T-cell (primary cell): ENCODE measurements at places on chromosomes 11 and 22.

- DNase-seq: no peak
These were observed 18.5 kb upstream of the LRRC10B start for GRCh38 chr11:61489833-61490721.

GRCh38 chr22:49838771-49839717, 11.4 kb upstream of the BRD1 start:
- peak; percentile 97 for DNase-seq

DNA sequence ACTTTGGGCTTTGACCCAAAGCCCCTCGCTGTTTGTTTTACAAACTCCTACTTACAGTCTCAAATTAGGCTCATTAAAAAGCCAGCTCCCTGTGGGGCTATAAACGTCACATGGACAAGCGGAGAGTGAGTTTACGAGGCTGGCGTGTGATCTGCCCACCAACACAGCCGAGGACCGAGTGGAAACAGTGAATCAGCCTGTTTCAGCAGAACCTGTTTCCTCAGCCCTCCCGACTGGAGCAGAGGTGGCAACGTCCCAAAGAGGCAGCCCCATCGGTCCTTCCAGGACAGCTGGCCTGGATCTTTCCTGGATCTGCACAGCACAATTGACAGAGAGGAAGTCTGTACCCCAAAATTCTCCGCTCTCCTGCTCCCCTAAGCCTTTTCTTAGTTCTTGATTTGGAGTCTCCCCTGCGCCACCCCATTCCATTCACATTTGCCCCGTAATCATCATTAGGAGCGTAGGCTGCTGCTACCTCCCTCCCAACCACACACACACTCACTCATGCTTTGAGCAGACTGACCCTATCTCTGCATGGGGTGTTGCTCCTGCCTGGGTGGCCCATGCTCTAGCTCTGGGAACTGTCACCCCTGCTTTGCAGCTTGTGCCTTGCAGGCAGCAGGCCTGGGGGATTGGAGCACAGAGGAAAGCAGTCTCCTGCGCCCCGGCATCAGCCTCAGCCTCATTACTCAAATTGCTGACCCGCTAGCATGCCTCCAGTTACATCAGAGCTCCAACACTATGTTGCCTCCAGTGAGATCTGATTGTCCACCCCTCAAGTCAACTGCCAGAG, 117.8 kb downstream of the NAT10 start:
- no peak for DNase-seq

DNA sequence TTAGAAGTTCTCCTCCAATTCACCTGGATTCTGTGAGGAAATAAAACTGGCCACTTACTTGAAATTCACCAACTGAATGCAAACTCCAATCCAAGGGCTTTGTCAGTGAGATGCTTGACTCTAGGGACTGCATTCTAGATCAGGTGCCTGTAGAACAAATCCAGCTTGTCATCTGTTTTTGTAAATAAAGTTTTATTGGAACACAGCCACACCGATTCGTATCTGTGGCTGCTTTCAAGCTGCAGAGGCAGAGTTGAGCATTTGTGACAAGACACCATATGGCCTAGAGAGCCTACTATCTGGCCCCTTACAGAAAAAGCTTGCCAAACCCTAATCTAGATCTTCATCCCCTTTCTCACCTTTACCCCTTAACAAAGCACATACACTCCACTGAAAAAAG, 82.3 kb downstream of the BTBD10 start:
- no peak for DNase-seq

DNA sequence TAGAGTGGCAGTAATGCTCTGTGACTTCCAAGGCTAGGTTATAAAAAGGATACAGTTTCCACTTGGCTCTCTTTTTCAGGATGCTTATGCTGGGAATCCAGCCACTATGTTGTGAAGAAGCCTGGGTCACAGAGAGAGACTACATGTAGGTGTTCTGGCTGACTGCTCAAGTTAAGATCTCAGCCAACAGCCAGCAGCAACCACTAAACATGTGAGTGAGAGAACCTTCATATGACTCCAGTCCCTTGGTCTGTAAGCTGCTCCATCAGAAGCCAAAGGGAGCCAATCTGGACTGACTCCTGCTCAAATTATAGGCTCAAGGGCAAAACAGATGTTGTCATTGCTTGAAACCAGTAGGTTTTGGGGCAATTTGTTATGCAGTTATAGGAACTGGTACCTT, 162.7 kb downstream of the MAML2 start:
- DNase-seq: no peak

GRCh38 chr11:113675565-113675964, 30.5 kb downstream of the TMPRSS5 start:
- DNase-seq: no peak

DNA sequence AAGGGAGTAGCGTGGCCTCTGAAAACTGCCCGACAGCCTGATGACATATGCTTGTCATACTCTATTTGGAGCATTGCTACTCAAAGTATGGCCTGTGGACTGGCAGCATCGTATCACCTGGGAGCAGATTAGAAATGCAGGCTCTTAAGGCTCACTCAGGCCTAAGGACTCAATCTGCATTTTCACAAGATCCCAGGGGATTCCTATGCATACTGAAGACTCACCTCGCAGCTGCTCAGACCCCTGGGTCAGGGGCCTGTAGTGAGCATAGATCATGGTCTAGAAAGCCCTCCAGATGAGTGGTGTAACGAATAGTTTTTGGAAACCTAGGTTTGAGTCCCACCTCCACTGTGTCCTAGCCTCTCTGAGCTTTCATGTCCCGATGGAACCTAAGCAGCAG, 126.3 kb downstream of the FEZ1 start:
- no peak for DNase-seq

DNA sequence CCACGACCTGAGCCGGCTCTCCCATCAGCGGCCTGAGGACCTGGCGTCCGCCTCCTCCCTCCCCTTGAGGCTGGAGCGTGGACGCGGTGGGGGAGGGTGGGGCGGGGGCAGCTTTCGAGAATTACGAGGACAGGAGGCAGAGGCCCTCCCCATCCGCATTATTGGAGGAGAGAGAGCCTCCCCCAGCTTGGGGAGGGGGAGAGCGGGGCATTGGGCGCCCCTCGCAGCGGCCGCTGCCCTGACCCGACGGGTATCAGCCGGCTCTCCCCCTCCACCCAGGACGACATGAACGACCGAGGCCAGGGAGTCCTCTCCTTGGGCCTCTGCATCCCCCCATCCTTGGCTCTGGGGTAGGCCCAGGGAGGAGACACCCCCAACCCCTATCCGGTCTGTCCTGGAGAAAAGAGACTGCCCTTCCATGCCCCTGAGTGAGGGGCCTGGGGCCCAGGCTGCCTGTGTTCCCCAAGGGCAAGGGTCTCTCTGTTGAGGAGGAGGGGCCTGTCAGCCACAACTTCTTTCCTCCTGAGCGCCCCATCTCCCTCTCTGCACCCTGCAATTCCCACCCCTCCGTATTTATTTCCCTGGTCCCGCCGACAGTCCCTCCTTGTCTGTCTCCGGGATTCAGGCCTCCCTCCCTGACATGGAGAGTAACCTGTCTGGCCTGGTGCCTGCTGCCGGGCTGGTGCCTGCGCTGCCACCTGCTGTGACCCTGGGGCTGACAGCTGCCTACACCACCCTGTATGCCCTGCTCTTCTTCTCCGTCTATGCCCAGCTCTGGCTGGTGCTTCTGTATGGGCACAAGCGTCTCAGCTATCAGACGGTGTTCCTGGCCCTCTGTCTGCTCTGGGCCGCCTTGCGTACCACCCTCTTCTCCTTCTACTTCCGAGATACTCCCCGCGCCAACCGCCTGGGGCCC, 495 bp downstream of the GPR137 start:
- no peak for DNase-seq

DNA sequence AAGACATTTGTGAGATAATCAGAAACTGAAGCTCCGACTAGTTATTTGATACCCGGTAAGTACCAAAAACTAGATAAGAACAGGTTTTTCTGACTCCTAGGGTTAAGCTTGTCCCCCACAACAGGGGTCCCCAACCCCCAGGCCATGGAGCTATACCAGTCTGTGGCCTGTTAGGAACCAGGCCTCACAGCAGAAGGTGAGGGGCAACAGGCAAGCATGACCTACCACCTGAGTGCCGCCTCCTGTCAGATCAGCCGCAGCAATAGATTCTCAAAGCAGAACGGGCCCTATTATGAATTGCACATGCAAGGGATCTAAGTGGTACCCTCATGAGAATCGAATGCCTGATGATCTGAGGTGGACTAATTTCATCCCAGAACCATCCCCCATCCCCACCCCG, 1.2 kb upstream of the MS4A10 start:
- DNase-seq: no peak

GRCh38 chr11:35518766-35519165, 6.7 kb downstream of the PAMR1 start:
- DNase-seq: no peak

DNA sequence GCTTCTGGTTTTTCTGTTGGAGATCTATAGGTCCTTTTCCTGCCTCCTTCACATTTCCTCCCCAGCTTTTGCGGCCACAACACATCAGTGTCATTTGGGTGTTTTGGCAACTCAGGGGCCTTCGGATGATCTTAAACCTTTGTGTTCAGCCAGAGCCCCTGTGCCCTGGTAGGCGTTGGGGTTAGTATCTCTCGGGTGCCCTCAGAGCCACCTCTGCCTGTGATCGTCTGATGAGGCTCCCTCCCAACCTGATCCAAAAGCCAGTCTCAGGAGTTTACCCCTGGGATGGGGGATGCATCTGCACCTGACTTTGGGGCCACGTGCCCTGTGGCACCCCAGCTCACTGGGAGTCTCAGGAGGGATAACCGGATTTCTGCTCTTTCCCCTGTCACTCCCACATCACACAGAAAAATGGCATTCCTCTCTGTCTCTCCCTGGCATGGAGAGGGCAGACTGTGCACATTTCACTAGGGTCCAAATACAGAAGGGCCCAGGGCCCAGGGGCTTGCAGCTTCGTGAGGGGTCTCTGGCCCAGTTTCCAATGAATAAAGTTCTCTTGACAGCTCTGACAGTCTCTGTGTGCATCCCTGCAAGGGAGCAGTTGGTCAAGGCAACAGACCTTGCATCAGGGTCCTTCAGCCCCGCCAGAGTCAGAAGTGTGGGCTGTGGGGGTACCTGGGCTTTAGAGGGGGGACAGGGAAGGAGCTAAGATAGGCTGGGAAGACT, 2.6 kb downstream of the RNF26 start:
- DNase-seq: no peak

GRCh38 chr11:9078113-9079086, 13.0 kb downstream of the SCUBE2 start:
- DNase-seq: no peak

GRCh38 chr22:23875801-23876200, 18.1 kb downstream of the SLC2A11 start:
- DNase-seq: no peak

GRCh38 chr11:102712137-102712536, 6.6 kb upstream of the MMP27 start:
- no peak for DNase-seq

- DNase-seq: no peak
These were observed 8.6 kb downstream of the SNAP29 start for GRCh38 chr22:20867179-20868024.

DNA sequence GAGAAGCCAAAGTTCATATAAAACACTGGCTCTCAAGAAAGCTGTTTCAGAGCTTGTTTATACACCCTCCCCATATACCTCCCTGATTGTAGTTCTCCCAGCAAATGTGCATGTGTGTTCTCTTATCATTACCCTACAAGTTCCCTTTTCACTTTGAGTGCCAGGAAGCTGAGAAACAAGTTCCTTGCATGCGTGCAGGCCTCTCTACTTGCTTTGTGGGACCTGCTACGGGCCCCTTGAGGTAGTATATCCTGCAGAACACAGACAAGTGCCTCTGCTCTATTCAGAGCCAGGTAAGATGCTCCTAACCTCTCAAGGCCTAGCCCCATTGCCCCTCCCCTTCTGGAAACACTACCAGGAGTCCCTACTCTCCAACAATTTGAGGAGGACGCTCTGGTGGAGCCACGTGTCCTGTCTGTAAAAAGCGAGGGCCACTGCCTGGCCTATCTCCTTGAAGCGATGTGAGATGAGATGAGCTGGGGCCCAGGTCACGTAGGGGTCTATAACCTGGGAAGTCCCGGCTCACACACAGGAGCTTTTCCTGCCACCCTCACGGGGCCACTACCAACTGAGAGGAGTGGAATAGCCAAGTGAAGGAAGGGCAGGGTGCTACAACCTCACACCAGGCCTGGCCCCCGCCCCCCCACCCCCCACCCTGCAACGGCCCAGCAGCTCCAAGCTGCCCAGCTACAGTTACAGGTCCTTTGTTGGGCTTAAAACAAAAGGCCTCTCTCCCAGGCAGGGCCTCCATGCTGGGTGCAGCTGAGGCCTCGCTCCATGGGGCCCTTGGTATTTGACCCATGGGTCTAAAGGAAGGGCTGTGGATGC, 2.6 kb upstream of the ATP5MGL start:
- no peak for DNase-seq

DNA sequence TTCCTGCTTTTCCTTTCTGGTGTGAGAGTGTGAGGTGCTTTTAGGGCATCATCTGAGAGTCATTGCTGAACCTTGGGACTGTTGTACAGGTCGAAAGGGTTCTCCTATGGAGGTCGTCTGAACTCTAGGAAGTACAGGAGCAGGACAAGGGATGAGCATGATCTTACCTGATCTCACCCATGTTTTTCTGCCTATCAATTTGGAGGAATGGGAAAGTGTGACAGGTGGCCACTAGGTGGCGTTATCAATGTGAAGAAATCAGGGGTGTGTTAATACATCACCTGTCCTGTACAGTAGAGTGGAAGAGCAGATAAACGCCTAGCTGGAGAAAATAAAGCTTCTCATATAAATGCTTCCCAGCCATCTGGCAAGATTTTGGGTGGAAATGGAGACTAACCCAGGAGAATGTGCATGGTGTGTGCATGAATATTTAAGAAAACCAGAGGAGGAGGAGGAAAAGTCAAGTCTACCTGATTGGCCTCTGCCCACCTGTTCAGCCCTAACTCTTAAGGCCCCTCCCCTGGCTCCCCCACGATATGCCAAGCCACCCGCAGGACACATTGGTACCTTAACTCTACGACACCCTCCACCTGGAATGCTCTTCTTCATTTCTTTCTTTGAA, 72.0 kb upstream of the NARS2 start:
- peak; percentile 42 for DNase-seq

- DNase-seq: peak; percentile 67
These were observed 30.0 kb upstream of the PTPRJ start for GRCh38 chr11:47950396-47950795.

GRCh38 chr22:47300698-47301405, 538.4 kb downstream of the TBC1D22A start:
- DNase-seq: no peak

GRCh38 chr11:126658306-126659056, 303.0 kb downstream of the ST3GAL4 start:
- DNase-seq: no peak

DNA sequence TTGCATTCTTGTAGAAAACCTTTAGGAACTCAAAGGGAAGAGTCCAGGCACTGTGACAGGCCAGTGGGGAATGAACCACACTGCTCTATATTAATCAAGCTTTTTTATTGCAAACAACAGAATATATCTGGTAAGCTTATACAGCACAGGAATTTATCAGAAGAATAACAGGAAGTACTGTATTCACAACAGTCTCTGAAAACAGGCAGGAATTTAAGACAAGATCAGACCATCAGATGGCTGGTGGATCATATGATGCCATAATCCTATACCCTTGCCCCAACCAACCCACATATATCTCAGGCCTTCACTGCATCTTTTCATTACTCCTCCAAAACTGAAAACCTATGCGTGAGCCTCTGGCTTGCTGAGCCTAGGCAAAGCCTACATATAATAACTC, 1.0 kb upstream of the HTATIP2 start:
- no peak for DNase-seq
